ENCODE measurements at places on chromosomes 13 and 19.
A peak's percentile ranks its signal among the peaks of the same experiment; 100 is the strongest.

- DNase-seq: peak; percentile 30
Observed at GRCh38 chr19:4014541-4015491, 7.3 kb downstream of the PIAS4 start.

DNA sequence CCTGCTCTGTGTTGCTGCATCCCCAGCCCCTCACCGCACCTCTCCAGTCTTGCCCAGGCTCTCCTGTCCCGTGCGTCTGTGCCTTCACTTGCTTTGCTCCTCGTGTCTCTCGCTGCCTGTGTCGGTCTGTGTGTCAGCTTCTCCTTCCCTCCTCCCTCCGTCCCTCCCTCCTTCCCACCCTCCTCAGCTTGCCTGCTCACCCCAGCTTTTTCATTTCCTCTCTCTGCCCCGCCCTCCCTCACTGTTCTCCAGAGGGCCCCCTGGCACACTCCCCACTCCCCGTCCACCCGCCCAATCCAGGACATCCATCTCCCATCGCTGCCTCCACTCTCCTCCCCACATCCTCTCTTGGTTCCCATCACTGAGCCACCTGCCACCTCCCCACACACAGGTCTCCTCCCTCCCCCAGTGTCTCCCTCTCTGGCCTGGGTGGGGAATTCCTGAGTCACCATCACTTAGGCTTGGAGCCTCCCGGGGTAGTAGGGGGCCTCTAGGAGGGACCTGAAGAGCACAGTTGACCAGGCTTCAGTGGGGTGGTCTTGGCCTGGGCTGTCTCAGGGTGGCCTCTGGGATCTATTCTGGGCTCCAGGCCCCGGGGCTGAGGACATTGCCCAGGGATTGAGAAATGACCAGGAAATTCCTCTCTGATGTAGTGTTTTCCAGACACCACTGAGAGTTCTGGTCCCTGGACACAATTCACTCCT is at the start of gene PTGIR:
TSS of gene PTGIR (minus strand) at position 132 of the 704 bp plus-strand sequence. CDS start 864 bp downstream, outside the sequence.
- peak; percentile 50 for DNase-seq

DNA sequence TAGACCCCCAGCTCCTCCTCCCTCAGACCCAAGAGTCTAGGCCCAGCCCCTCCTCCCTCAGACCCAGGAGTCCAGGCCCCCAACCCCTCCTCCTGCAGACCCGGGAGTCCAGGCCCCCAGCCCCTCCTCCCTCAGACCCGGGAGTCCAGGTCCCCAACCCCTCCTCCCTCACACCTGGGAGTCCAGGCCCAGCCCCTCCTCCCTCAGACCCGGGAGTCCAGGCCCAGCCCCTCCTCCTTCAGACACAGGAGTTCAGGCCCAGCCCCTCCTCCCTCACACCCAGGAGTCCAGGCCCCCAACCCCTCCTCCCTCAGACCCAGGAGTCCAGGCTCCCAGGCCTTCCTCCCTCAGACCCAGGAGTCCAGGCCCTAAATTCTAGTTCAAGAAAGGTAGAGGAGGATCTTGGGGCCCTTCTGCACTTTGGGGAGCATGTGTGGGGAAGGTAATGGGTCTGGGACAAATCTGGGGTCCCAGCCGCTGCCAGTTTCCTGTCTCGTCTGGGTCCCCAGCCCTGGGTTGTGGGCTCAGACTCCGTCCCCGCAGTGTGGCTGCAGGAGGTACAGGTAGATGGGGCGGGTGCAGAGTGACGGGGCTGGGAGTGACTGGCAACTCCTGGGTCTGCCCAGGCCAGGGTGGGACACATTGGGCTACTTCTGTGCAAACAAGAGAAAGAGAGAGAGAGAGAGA is 3.2 kb upstream of the TMEM190 start:
- DNase-seq: no peak

- DNase-seq: no peak
Observed at GRCh38 chr13:51839711-51840540, 5.1 kb downstream of the TMEM272 start.

GRCh38 chr13:88552966-88553365 is 881.8 kb downstream of the SLITRK5 start:
- DNase-seq: no peak

GRCh38 chr19:31257025-31257424 is 92.2 kb downstream of the TSHZ3 start:
- no peak for DNase-seq

GRCh38 chr19:49701271-49701786 is 10.4 kb downstream of the CPT1C start:
- DNase-seq: no peak

GRCh38 chr19:18586306-18586705 is 2.3 kb upstream of the REX1BD start:
- no peak for DNase-seq

All from stimulated activated CD4-positive, alpha-beta T cell treated with anti-CD3 and anti-CD28 coated beads, Interleukin-12 subunit alpha, Interleukin-12 subunit beta, amount 100 ng/mL, for 48 hours (primary cell).